ENCODE measurements at places on chromosomes 2 and 18. TPM values are rescaled to one million over a fixed set of nuclear protein-coding genes. Genes with fewer than 3 reads are reported as not detected.

The TNFAIP6 gene
- 56.5 TPM for total RNA-seq

The APCDD1 gene
- not detected for total RNA-seq

The FN1 gene
- total RNA-seq, result 3,112 TPM

The UCN gene
- total RNA-seq, result not detected

The IL18RAP gene
- not detected for total RNA-seq

The PDCD1 gene
- not detected for total RNA-seq

The ZNF521 gene
- total RNA-seq, result 2.1 TPM

The HJURP gene
- total RNA-seq, result 23.1 TPM

The SCYGR6 gene
- total RNA-seq, result not detected

The CRIM1 gene
- total RNA-seq, result 216 TPM

The TPO gene
- not detected for total RNA-seq

The DNAJC5G gene
- total RNA-seq, result not detected

The CELF4 gene
- total RNA-seq, result not detected
